Stimulated activated CD4-positive, alpha-beta T cell treated with anti-CD3 and anti-CD28 coated beads, Interleukin-4, amount 100 ng/mL, for 48 hours (primary cell): ENCODE measurements at places on chromosomes 16 and 17.
A peak's percentile ranks its signal among the peaks of the same experiment; 100 is the strongest.

- no peak for DNase-seq
These were observed 30.1 kb upstream of the BAHCC1 start for GRCh38 chr17:81365148-81365600.

GRCh38 chr16:50657241-50657640 lies 23.9 kb downstream of the SNX20 start:
- DNase-seq, result no peak

- DNase-seq, result no peak
These were observed 68.5 kb upstream of the RPL38 start for GRCh38 chr17:74134991-74135390.

DNA sequence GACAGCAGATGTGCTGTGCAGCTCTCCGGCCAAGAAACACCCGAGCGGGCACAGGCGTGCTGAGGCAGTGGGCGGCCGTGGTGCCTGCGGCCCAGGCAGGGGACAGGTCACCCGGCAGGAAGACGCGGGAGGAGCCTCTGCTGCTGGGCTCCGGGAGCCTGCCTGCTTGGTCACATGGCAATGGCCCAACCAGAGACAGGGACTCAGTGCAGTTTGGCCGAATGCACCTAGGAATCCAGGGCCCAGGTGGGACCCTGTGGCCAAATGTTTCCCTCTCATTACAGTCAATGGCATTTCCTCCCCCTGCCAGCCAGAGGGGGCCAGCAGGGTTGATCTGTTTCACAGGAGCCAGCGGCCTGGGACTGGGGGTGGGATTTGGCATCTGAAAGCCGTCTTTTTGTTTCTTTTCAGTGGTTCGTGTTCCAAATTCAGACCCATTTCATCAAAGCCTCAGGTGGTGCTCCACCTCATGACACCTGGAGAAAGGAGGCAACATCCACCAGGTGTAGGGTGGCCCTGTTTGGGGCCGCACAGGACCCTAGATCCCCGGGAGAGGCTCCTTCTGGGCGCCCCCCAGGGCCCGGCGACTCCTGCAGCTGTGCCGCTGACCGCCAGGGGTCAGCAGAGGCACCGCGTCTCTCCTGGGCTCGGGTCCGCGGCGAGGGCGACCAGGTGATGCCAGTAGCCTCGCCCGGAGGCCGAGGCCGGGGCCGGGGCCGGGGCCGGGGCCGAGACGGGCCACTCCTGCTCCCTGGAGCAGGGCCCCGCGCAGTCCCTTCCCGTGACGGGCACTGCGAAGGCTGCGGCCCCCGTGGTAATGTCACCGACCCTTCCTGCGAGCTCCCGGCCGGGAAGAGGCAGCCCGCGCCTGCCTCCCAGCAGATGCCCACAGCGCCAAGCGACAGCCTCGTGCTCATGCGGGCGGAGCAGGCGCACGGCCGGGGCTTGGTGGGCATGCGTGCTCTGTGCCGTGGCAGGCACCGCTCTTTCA lies 118.5 kb downstream of the C16orf78 start:
- peak; percentile 39 for DNase-seq

- DNase-seq, result no peak
These were observed 4.6 kb downstream of the SEC14L5 start for GRCh38 chr16:4962716-4963115.

DNA sequence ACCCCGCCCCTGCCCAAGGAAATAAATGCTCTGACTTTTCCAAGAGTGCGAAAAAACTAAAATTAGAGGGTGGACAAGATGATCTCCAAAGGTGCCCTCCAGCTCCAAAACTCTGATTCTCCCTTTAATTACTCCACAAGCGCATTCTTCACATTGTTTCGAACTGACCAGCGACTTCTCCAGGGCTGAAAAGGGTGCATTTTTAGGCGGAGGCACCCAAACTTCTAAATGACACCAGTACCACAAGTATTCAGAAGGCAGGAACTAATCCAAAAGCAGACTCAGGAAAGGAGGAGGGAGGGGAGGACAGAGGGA lies 750 bp downstream of the ZFHX3 start:
- DNase-seq, result no peak

DNA sequence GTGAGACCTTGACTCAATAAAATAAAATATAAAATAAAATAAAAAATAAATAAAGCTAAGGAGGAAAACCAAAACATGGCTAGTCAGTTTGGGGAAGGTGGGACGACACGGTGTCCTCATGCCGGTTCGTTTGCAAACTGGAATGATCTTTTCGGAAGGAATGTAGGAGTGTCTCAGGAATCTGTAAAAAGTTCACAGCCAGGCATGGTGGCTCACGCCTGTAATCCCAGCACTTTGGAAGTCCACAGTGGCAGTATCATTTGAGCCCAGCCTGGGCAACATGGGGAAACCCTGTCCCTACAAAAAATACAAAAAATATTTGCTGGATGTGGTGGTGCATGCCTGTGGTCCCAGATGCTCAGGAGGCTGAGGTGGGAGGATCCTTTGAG lies 14.7 kb upstream of the RPTOR start:
- no peak for DNase-seq

DNA sequence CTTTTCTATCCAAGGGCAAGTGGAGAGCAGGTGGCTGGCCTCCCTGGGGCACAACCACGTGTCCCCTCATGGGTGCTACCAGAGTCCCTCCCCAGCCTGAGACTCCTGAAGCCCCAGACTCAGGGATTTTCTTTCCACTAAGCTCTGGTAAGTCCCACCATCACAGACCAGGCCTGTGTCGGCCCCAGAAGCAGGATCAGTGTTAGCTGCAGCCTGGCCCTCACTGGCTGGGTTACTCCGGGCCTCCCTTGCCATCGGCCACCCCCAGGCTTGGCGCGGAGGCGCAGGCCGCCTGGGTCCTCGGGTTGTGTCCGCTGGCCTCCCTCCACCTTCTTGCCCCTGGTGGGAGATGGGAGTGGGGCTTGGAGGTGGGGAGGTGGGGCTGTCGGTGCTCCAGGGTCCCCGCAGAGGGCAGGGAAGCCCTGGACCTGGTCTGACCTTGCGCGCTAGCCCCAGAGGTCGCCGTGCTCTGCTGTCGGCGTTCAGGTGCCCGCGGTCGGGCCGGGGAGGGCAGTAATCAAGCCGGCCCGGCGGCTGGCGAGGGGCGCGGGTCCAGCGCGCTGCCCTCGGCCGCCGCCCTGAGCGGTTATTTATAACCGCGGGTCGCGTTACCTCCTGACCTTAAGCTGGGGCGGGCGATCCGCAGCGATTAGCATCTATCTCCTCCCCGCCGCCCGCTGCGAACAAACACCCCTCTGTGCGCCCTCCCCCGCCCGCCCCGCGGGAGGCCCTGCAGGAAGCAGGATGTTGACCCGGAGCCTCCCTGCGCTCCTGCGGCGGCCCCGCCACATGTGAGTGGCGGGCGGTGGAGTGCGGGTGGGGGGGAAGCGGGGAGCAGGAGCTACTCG lies 78.1 kb upstream of the TOB1 start:
- peak; percentile 77 for DNase-seq

DNA sequence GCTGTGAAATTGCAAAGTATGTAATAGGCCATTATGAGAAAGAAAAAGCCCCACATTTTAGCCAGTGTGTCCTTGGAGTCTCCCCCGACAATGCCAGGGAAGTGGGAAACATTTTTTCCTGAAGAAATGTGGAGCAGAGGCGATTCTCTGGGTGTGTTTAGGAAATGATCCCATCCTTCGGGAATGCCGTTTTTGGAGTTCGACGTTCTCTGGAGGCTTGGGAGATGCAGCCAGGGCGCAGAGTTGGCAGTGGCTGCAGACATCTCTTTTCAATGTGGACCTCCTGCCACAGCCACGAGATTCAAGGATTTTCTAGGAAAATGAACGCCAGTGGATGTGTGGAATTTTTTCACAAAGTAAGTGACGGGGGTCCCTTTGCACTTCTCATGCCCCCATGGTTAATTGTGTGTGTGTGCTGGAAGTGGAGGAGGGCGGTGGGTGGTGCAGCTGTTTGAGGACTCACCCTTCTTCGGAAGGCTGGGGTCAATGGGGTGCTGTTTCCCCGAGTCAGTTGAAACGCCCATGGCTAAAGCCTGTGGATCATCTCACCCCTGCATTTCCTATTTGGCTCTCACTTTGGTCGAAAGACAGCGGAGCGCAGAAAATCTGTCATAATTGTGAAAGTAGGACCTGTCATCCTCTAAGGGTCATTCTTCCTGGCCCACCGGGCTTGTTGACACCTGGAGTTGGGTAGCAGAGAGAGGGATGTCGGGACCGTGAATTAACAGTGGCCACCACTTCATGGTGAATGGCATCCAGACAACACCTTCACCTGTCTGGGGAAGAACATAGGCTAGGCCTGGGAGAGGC lies 73.2 kb downstream of the CMIP start:
- no peak for DNase-seq

GRCh38 chr16:73033271-73033998 lies 14.5 kb downstream of the ZFHX3 start:
- DNase-seq, result no peak

DNA sequence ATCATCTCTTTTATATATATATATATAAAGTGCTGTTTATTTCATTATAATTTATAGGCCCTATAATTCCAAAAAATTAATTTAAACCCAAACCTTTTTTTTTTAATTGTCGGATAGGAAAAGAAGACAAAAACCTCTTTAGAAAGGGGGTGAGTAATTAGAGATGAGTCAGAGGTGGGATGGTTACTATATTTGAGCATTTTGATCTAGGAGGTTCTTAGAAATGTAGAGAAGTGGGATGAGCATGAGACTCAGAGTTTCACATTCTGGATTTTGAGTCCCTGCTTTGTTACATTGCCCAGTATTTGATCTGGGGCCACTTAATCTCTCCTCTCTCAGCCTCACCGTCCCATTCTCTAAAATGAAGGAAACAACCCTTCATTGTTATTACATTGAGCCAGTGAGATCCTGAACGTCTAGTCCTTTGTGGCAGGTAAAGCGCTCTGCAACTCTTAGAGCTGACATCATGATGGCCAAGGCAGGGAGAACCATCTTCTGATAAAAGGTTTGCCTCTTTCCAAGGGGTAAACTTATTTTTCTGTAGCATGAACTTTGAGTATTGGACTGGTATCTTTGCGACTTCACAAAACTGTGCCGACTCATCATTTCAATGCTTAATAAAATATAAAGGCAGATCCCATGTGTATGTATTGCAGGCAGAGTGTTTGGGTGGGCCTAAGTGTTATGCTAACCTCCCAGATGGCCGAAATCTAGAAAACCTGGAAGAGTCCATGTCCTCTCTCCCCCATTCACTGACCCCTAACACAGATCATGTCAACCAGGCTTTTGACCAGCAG lies 21.3 kb downstream of the HS3ST3B1 start:
- no peak for DNase-seq

GRCh38 chr16:49617710-49618330 lies 238.1 kb downstream of the ZNF423 start:
- no peak for DNase-seq

GRCh38 chr17:82153745-82154375 lies 55.8 kb upstream of the FASN start:
- peak; percentile 82 for DNase-seq

DNA sequence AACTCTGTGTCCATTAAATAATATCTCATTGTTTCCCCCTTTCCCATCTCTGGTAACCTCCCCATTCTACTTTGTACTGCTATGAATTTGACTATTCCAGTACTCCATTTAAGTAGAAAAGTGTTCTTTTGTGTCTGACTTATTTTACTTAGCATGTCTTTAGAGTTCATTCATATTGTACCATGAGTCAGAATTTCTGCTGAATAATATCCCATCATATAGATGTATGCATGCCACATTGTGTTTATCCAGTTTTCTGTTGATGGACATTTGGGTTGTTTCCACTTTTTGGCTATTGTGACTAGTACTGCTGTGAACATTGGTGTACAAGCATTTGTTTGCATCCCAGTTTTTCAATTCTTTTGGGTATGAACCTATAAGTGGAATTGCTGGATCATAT lies 6.0 kb downstream of the PPM1D start:
- no peak for DNase-seq

- peak; percentile 76 for DNase-seq
These were observed 216.7 kb downstream of the RPTOR start for GRCh38 chr17:80761110-80761871.

DNA sequence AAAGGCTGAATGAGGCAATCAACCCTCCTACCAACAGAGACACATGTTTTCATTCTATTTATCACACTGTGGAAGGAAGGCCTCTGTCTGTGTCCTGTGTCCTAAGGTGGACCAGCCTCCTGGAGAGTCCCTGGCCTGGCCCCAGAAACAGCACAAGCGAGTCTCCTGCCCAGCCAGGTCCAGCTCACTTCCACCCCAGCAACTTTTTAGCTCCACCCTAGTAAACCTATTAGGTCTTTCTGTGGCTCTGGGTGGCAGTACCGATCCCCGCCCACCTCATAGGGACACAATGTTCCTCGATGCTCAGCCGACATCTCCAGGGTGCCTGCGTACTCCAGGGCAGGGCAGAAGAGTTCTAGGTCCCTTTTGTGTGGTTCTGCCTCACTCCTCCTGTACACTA lies 10.7 kb downstream of the DRC3 start:
- DNase-seq, result no peak

GRCh38 chr17:82938873-82939620 lies 99.2 kb upstream of the ZNF750 start:
- no peak for DNase-seq
